NCI-H1048 (cell line): ENCODE measurements at places on chromosomes 13 and 19.

GRCh38 chr13:28622286-28622685, 36.6 kb upstream of the POMP start:
- DNase-seq, result no peak

- DNase-seq, result no peak
Measured at GRCh38 chr13:95212983-95213850, 88.0 kb downstream of the ABCC4 start.

DNA sequence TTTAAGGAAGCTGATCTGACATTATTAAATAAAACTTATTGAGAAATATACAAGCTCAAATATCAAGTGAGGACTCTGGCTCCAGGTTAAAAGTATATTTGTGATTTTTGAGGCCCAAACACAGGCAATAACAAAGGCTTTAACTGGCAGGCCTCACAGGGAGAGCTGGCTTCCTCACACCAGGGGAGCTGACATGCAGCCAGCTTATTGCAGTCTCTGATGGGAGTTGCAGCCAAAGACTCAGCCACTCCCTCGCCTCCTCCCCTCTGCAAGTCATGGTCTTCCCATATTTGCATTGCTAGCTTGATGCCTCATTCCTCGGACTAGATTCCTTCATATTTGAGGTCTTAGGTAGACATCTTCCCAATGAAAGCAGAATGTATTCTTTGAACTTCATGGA, 647.1 kb upstream of the SLITRK6 start:
- no peak for DNase-seq

GRCh38 chr13:40172149-40172591, 494.3 kb downstream of the FOXO1 start:
- DNase-seq, result no peak

- DNase-seq, result no peak
Measured at GRCh38 chr19:327291-328024, 17.1 kb downstream of the MIER2 start.

- DNase-seq, result no peak
Measured at GRCh38 chr19:55228403-55229031, at the start of gene TMEM86B. Gene TMEM86B, minus strand, starts transcription at chr19:55228763. Its CDS starts 22 bp downstream, at chr19:55228741.
